Cardiac septum (tissue), 1 donor: ENCODE measurements at places on chromosomes 3 and 15. TPM values are rescaled to one million over a fixed set of nuclear protein-coding genes. Genes with fewer than 3 reads are reported as not detected.

DNA sequence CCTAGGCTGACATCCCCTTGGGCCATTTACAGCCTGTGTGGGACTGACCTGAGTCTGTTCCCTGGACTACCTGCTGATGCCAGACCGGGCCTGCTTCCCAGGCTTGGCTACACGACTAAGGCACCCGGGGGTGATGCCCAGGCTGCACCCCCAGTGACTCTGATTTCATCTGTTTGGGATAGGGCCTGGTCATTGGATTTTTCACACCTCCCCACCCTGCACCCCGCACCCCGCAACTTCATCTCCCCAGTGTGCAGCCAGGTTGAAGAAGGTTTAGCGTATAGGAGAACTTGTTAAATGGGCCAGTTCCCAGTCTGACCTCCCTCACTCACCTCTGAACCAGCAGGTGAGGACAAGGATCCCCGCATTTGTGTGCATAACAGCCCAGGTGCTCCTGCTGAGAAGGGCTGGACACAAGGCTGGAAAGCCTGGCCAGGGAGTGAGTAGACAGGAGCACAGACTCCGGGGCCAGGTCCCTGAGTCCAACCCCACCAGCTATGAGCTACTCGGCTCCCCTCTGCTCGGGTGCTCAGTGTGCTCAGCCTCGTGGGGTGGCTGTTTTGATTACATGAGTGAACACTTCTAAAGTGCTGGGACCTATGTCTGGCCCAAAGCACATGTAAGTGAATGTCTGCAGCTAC, 18.5 kb downstream of the SLC6A20 start:
- no peak for DNase-seq

- DNase-seq = no peak
These were observed 143.7 kb upstream of the KCNMB2 start for GRCh38 chr3:178392511-178392926.

GRCh38 chr15:98551936-98552562, 96.3 kb upstream of the IGF1R start:
- DNase-seq = no peak

- DNase-seq = no peak
These were observed 28.6 kb downstream of the DAG1 start for GRCh38 chr3:49498648-49499047.

- DNase-seq = no peak
These were observed 235.4 kb downstream of the PDCD6IP start for GRCh38 chr3:34033839-34034238.

DNA sequence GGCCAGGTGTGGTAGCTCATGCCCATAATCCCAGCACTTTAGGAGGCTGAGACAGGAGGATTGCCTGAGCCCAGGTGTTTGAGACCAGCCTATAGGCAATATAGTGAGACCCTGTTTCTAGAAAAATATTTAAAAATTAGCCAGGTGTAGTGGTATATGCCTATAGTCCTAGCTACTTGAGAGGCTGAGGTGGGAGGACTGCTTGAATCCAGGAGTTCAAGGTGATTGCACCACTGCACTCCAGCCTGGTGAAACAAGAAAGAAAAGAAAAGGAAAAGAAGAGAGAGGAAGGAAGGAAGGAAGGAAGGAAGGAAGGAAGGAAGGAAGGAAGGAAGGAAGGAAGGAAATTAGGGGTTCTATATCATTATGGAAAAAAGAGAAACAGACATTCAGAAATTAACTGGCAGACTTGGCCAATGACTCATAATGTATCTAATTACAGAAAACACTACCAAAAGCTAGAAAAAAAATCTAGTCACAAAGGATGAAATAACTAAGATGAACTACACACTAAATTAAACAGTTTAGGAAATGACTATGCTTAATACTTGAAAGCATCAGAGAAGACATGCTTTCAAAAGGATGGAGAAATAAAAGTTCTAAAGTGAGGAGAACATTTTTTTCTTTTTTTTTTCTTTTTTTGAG, 45.4 kb upstream of the TERB2 start:
- no peak for DNase-seq

The RBMS3 gene
- total RNA-seq = 49.0 TPM

The STARD9 gene
- 9.2 TPM for total RNA-seq
